ENCODE measurements at places on chromosomes 1 and 21. TPM values are rescaled to one million over a fixed set of nuclear protein-coding genes. Genes with fewer than 3 reads are reported as not detected.

FYB2 gene
- not detected for total RNA-seq

GRCh38 chr1:76084029-76084627 lies 9.6 kb downstream of the ST6GALNAC3 start:
- no peak overlapping the region for H3K27ac ChIP-seq
- no peak overlapping the region for H3K4me3 ChIP-seq
- H3K27me3 ChIP-seq, result no peaks in the 10 kb centered on the region
- H3K36me3 ChIP-seq, result no peaks in the 10 kb centered on the region
- no peak for DNase-seq

SUSD4 gene
- total RNA-seq, result 3.2 TPM

DNA sequence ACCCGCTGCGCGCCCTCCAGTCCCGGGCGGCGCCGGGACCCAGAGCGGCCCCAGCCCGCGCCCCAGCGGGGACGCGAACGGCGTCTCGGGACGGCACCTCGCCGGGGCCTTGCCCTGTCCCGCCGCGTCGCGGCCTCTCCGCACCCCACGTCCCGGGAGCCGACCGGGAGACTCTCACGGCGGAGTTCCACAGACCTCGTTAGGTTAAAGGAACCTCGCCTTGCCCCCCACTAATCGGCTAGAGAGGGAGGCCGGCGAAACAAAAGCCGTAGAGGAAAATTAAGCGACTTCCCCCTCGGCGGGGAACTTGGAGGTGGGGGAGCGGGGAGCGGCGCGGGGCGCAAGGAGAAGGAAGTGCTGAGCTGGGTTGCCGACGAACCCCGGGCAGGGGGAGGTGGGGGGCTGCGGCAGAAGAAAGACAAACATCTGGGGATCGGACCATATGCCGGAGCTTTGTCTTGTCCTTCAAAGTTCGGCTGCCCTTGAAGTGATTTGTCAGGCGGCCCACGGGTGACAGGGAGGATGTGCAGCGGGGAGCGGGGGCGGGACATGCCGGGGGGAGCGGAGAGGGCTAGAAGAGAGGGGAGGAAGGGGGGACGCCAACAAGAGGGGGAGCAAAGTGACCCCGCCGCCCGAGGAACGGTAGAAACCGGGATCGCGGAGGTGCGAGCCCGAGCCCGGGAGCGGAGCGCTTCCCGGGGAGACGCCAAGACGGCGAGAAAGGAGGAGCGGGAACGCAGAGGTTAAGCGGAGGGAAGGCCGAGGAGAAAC lies 120.0 kb upstream of the RRP15 start:
- H3K4me1 ChIP-seq, result no peaks in the 10 kb centered on the region
- H3K27me3 ChIP-seq, result no peaks in the 10 kb centered on the region
- no peak overlapping the region for H3K4me3 ChIP-seq
- no peak overlapping the region for H3K27ac ChIP-seq

DNA sequence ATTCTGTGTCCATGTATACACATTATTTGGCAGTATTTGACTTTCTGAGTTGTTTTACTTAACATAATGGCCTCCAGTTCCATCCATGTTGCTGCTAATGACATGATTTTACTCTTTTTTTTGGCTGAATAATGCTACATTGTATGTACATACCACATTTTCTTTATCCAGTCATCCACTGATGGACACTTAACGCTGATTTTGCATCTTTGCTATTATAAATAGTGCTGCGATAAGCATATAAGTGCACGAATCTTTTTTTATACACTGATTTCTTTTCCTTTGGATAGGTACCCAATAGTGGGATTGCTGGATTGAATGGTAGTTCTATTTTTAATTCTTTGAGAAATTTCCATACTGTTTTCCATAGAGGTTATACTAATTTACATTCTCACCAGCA lies 255.5 kb downstream of the GPR52 start:
- no peaks in the 10 kb centered on the region for H3K27me3 ChIP-seq
- H3K36me3 ChIP-seq, result no peaks in the 10 kb centered on the region
- H3K27ac ChIP-seq, result no peak overlapping the region
- DNase-seq, result no peak
- no peaks in the 10 kb centered on the region for H3K4me1 ChIP-seq
- H3K4me3 ChIP-seq, result no peak overlapping the region

- H3K27ac ChIP-seq, result no peak overlapping the region
- no peaks in the 10 kb centered on the region for H3K36me3 ChIP-seq
- no peaks in the 10 kb centered on the region for H3K27me3 ChIP-seq
- no peak overlapping the region for H3K4me3 ChIP-seq
Measured at GRCh38 chr1:97047421-97047793, 325.8 kb downstream of the PTBP2 start.

DNA sequence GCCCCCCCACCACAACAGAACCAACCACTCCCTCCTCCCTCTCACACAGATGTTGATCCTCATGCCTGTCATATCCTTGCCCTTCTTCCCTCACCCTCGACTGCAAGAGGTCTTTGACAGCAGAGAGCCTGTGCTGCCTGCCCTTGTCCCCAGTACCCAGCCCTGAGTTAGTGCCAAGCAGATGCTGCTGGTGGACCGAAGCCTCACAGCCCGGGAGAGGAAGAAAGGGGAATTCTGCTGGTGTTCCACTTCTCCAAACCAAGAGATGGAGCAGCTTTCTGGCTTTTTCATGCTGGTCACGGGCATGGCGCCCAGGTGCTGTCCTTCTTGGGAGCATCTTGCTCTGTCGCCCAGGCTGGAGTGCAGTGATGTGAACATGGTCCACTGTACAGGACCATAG lies 69.1 kb downstream of the SLC66A1 start:
- H3K36me3 ChIP-seq, result 0 out of 2 replicates have a peak, but pooled peaks cover 3% of the 10 kb centered on the region
- DNase-seq, result no peak
- H3K4me3 ChIP-seq, result no peak overlapping the region

GRCh38 chr1:33339413-33339812 lies 18.5 kb upstream of the A3GALT2 start:
- H3K27ac ChIP-seq, result no peak overlapping the region
- DNase-seq, result no peak
- peaks cover 56% of the 10 kb centered on the region for H3K36me3 ChIP-seq
- H3K27me3 ChIP-seq, result no peaks in the 10 kb centered on the region
- peaks cover 38% of the 10 kb centered on the region for H3K4me1 ChIP-seq

DNA sequence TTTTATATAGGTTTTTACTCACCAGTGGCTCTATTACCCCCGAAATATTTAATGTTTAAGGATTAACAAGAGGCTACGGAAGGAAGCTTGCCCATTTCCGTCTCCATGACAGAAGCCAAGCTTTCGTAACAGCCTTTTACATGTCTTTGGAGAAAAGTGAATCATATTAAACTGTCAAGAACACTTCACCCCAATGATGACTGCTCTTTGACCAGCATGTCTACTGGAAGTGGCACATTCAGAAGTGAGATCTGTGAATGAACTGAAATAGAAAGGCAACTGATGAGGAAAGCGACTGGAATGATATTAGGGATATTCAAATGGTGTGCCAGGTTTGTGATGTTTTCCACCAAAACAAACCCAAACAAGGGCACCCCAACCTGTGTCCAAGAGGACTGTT lies 8.5 kb upstream of the PRDM15 start:
- no peak overlapping the region for H3K4me3 ChIP-seq
- no peak for DNase-seq
- no peak overlapping the region for H3K27ac ChIP-seq
- no peaks in the 10 kb centered on the region for H3K27me3 ChIP-seq
- H3K36me3 ChIP-seq, result no peaks in the 10 kb centered on the region

DNA sequence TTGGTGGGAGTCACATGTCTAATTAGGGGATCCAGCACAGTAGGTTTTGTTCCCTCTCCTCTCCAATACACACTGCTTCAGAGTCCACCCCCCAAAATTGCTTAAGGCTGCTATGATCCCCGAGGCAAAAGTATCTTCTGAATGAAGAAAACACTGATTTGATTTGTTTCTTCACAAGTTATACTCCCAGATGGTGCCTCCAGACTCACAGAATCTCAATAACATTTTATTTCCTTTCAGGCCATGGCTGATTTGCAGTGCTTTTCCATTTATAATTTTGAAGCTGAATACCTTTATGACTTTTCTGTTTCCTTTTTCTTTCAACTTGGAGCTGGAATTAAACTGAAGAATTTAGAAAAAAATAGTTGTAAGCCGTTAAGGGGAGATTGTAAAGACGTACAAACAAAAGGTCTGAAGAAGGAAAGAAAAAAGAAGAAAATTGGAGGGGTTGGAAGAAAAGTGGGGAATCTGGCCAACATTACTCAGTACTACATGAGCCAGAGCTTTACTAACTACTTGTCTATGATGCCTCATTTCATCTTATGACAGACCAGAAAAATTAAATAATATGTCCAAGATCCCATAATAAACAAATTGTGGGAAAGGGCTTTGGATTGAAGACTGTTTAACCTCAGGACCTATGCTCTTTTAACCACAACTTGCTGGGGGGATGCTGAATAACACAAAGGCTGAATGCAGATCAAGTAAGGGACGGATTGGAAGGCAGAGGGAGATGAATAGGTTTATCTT lies 75.9 kb downstream of the NUF2 start:
- no peaks in the 10 kb centered on the region for H3K27me3 ChIP-seq
- DNase-seq, result no peak
- H3K36me3 ChIP-seq, result no peaks in the 10 kb centered on the region
- no peaks in the 10 kb centered on the region for H3K4me1 ChIP-seq
- no peak overlapping the region for H3K4me3 ChIP-seq
- no peak overlapping the region for H3K27ac ChIP-seq

- no peak overlapping the region for H3K4me3 ChIP-seq
- H3K36me3 ChIP-seq, result no peaks in the 10 kb centered on the region
- H3K27ac ChIP-seq, result no peak overlapping the region
- H3K4me1 ChIP-seq, result no peaks in the 10 kb centered on the region
Measured at GRCh38 chr1:3056641-3057040, 12.4 kb upstream of the PRDM16 start.

GRCh38 chr21:15483138-15483780 lies 246.5 kb upstream of the USP25 start:
- H3K27ac ChIP-seq, result no peak overlapping the region
- no peaks in the 10 kb centered on the region for H3K27me3 ChIP-seq
- H3K36me3 ChIP-seq, result no peaks in the 10 kb centered on the region
- H3K4me3 ChIP-seq, result no peak overlapping the region
- peaks cover 6% of the 10 kb centered on the region for H3K4me1 ChIP-seq

DDAH1 gene
- total RNA-seq, result 31.9 TPM

GRCh38 chr1:15038232-15039016 lies 115.1 kb upstream of the TMEM51 start:
- no peak overlapping the region for H3K4me3 ChIP-seq
- H3K27ac ChIP-seq, result no peak overlapping the region
- DNase-seq, result peak; percentile 31
- H3K4me1 ChIP-seq, result no peaks in the 10 kb centered on the region

UBE2U gene
- total RNA-seq, result not detected

DNA sequence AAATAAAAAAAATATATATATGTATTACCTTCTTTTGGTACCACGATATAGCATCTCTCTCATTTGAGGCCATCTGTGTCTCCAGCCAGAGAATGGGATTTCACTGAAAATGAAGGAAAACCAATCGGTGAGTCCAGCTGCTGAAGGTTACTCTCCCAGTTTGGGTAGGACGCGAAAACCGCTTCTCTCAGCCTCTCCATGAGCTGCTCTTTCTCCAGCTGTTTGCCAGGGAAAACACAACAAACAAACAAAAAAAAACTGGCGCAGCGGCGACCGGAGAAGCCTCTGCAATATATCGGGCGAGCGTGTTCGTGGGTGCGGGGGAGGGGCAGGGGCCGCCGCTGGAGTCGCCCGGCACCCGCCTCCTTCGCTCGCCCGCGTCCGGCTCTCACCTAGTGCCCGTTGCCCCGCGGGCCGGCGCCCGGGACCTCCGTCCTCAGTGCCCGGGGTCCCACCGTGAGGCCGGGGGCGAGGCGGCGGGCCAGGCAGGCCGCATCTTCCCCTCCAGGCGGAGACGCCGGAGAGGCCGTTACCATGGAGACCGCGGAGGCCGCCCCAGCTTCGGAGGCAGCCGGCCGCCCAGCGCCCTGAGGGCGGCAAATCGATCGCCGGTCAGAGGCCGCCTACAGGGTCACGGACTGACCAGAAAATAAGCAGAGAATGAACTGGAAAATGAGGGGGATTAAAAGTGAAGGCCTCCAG lies 504 bp downstream of the PHTF1 start:
- peak overlapping the region; percentile 78 for H3K27ac ChIP-seq
- peak overlapping the region; percentile 99 for H3K4me3 ChIP-seq
- H3K4me1 ChIP-seq, result peaks cover 17% of the 10 kb centered on the region
- peak; percentile 55 for DNase-seq
- H3K36me3 ChIP-seq, result peaks cover 8% of the 10 kb centered on the region

GRCh38 chr1:75969550-75969949 lies 37.3 kb upstream of the ASB17 start:
- no peak for DNase-seq
- H3K27me3 ChIP-seq, result no peaks in the 10 kb centered on the region
- H3K27ac ChIP-seq, result no peak overlapping the region
- peaks cover 10% of the 10 kb centered on the region for H3K4me1 ChIP-seq
- no peaks in the 10 kb centered on the region for H3K36me3 ChIP-seq

- no peak for DNase-seq
- no peaks in the 10 kb centered on the region for H3K27me3 ChIP-seq
- no peaks in the 10 kb centered on the region for H3K36me3 ChIP-seq
- no peaks in the 10 kb centered on the region for H3K4me1 ChIP-seq
- H3K27ac ChIP-seq, result no peak overlapping the region
Measured at GRCh38 chr1:39065542-39065941, 39.4 kb downstream of the NDUFS5 start.

GRCh38 chr1:68136187-68136586 lies 85.8 kb upstream of the DIRAS3 start:
- no peak for DNase-seq
- no peak overlapping the region for H3K4me3 ChIP-seq
- H3K36me3 ChIP-seq, result no peaks in the 10 kb centered on the region
- no peak overlapping the region for H3K27ac ChIP-seq
- 0 out of 2 replicates have a peak, but pooled peaks cover 3% of the 10 kb centered on the region for H3K4me1 ChIP-seq

ARHGEF16 gene
- 25.1 TPM for total RNA-seq

UMODL1 gene
- not detected for total RNA-seq

WNT4 gene
- total RNA-seq, result 0.83 TPM

CCDC27 gene
- total RNA-seq, result not detected

GRCh38 chr1:201262963-201263608 lies 20.2 kb upstream of the PKP1 start:
- no peaks in the 10 kb centered on the region for H3K36me3 ChIP-seq
- H3K4me3 ChIP-seq, result no peak overlapping the region
- H3K27ac ChIP-seq, result no peak overlapping the region
- H3K4me1 ChIP-seq, result peaks cover 42% of the 10 kb centered on the region
- H3K27me3 ChIP-seq, result no peaks in the 10 kb centered on the region

DNA sequence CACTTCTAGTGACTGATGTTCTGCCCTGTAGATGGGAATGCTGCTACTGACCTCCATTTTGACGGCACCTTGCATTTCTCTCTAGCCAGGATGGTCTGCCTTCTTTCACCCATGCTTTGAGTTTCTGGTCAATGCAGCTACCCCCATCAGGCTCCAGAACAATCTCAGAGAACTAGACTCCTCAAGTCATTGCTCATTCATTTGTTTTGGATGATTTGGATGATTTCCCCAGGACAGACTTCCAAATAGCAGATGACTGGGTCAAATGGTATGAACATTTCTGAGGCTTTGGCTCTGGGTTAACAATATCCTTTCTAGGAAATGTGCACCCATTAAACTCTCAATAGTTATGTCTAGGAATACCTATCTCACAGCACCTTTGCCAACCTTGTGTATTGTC lies 63.9 kb downstream of the CSMD2 start:
- no peak overlapping the region for H3K27ac ChIP-seq
- H3K4me3 ChIP-seq, result no peak overlapping the region
- no peaks in the 10 kb centered on the region for H3K4me1 ChIP-seq
- H3K36me3 ChIP-seq, result no peaks in the 10 kb centered on the region
- peaks cover 39% of the 10 kb centered on the region for H3K27me3 ChIP-seq

Measured in PC-9 (cell line).